ENCODE measurements at places on chromosomes 3 and 15.

DNA sequence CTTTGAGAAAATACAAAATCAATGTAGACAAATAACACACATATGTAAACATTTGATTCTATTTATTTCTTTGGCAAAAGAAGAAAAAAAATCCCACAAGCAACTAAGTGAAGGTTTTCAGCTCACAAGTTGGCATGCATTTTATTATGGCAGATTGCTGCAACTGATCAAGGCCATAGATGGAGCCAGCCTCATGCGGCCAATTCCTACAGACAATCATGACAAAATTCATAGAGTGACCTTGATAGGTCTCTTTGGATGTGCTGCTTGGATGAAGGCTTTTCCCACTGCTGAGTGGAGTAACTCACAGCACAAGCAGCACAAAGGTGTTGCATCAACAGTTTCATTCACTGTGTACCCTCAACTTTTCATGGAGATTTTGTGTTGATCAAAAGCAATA is 22.1 kb downstream of the FBN1 start:
- no peak for DNase-seq

DNA sequence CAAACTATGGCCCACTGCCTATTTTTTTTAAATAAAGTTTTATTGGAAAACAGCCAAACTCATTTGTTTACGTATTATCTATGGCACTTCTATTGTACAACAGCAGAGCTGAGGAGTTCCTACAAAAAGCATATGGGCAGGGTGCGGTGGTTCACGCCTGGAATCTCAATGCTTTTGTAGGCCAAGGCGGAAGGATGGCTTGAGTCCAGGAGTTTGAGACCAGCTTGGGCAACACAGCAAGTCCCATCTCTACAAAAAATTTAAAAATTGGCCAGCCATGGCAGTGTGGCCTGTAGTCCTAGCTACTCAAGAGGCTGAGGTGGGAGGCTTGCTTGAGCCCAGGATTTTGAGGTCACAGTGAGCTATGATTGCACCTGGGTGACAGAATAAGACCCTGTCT is 142.3 kb downstream of the RORA start:
- DNase-seq, result no peak

- no peak for DNase-seq
These were observed 272.8 kb downstream of the CD47 start for GRCh38 chr3:107818025-107818424.

GRCh38 chr3:172808969-172809546 is 58.5 kb downstream of the ECT2 start:
- DNase-seq, result no peak

DNA sequence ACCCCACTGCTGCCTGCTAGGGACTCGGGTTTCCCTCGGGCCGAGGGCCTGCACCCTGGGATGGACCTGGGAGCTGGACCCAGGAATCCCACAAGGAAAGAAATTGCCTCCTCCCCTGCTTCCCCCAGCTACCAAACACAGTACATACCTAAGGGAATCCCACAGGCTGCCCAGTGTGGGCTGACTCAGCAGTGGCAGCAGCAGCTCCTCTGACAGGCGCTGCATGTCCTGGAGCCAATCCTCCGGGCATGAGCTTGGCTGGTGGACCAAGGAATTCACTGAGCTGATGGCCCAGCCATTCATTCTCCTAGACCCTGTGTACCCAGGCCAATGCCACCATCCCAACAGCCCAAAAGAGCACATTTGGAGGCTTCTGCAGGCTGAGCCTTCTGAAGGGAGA is 9.5 kb upstream of the LTK start:
- DNase-seq, result no peak

- no peak for DNase-seq
These were observed 57.2 kb downstream of the KIF9 start for GRCh38 chr3:47225310-47225906.

DNA sequence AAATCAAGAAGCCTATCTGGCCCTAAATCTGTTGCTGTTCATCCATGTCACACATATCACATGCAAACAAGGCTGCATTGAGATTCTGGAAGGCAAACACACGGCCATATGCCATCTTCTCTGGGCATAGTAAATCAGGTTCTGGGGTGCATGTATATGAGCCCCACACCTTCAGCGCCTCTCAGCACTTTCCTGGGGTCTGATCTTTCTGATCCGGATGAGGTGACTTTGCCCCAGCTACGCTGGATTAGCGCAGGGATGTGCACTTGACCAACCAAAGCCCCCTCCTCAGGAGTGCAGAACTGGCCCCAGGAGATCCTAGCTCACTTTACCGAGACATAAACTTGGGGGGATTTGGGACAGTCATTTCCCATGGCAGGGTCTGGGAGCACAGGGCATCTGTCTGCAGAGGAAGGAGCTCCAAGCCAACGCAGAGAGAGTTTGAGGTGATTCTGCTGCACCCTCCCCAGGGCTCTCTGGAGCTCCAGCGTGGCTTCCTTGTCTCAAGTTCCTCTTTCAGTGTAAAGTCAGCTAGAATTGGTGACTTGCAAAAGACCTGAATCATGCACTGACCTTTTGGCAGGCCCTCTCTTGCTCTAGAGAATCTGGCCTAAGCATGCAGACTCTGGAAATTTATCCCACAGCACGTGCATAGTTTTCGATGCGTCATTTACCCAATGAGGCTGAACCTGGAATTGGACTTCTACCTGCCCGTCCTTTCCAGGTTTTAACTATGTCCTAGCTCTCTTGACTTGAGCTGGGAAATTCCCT is 63.5 kb upstream of the KLF13 start:
- no peak for DNase-seq

DNA sequence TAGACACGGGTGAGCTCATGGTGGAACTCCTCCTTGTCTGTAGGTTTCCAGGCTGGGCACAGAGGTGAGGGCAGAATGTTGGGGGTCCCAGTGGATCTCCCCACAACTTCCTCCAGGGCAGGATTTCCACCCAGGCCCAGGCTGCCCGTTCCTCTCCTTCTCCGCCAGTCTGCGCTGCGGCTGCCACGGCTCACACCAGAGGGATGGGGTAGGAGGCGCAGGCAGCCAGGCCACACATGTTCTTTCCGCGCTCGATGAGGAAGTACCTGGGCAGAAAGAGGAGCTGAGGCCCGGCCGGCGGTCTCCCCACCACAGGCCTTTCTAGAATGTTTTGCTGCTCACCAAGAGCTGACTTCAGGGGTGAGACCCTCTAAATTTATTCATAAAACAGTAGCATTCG is 22.9 kb downstream of the CTSH start:
- DNase-seq, result no peak

DNA sequence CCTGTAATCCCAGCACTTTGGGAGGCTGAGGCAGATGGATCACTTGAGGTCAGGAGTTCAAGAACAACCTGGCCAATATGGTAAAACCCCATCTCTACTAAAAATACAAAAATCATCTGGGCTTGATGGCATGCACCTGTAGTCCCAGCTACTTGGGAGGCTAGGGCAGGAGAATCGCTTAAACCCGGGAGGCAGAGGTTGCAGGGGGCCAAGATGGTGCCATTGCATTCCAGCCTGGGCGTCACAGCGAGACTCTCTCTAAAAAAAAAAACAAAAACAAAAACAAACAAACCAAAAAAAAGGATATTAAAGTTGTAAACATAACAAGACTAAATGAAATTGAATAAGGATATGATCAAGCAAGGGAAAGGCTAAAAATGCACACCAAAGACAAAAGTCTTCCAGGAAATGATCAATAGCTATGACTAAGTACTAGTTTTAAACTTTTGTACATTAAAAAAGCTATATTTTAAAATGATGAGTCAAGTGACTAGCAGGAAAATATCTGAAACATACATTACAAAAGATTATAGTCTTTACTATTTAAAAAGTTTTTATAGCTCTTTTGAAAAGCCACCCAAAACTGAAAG is 28.6 kb downstream of the KLHL6 start:
- no peak for DNase-seq

- DNase-seq, result no peak
These were observed 18.2 kb upstream of the PSTPIP1 start for GRCh38 chr15:76976572-76977270.

DNA sequence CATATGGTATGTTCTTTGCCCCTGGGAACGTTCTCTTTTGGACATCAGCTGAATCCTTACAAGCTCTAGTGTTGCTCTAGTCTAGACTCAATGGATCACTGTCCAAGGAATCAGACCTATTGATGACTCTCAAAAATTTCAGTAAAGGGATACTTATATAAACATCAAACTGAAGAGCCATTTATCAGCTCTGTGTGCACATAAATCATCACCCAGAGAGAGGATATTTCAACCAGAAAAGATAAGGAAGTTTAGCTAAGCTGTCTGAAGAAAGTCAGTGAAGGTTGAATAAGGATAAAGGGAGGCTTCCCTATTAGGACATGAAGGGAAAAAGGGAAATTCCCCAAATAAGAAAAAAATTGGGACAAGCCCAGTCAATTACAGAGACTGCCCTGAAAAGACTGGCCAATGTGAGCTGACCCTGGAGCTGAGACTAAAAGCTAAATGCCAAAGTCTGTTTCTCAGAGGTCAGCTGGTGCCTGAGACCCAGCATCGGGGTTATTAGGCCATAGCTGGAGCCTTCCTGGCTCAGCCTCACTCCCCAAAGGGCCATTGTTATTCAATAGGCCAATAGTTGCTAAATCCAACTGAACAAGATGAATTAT is 424.1 kb upstream of the THBS1 start:
- DNase-seq, result no peak

- no peak for DNase-seq
These were observed 66.3 kb upstream of the CHRM5 start for GRCh38 chr15:33902043-33902442.

- DNase-seq, result no peak
These were observed 973 bp upstream of the USP13 start for GRCh38 chr3:179651687-179652446.

DNA sequence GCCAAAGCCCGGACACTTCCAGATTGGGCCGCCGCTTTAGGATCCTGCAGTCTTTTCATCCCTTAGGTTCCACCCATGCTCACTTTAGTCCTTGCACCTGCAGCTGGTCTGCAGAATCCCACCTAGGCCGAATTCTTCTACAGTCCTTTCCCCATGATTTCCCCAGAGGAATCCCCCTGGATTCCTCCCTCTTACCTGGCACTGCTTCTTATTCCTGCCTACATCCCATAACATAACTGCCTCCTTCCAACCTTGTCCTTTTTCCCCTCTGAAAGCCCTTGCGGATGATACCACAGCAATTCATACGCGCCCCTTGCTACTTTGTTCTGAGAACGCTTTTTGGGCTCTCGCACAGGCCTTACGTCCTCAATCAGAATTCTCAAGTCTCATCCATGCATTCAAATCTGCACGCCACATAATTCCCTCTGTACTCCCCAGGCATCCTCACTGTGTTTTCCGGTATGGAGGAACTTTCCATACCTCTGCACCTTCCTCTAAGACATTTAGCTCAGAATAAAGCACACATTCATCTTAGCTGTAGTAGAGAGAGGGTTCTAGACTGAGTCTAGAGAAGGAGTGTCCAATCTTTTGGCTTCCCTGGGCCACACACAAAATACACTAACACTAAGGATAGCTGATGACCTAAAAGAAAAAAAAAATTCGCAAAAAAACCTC is 619 bp downstream of the EIF2AK4 start:
- no peak for DNase-seq

Data from stimulated activated CD8-positive, alpha-beta memory T cell treated with anti-CD3 and anti-CD28 coated beads, Interleukin-15, amount 100 ng/mL, for 48 hours (primary cell).